ENCODE measurements at places on chromosomes 5 and 9.

DNA sequence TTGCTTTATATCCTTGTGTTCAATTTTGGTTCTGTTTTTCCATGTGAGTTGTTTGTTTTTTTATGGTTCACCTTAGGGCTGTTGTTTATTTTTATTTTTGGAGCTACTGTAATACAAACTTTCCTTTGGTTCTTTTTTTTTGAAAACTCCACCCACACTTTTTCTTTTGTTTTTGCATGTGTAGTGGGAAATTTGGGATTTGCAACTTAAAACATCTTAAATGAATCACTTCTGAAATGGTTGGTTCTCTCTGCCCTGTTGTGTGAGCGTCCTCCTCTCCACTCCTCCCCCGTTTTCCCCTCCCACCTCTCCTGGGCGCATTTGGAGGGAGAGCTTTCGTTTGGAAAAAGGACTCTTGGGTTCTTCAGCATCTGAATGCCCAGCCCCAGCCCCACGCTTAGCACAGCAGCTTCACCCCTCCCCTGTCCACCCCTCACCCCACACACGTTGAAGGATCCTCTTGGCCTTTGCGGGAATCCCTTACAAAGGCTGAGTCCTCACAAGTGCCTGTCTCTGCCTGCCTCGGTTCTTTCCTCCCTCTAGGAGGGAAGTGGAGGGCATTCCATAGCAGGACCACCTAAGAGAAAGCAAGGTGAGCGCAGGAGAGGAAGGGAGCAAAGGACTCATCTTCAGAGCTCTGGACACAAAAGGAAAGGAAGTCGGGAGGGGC lies 67.2 kb downstream of the DMRT1 start:
- DNase-seq = no peak

- DNase-seq = peak; percentile 69
These were observed at the start of gene PCDH1 for GRCh38 chr5:141878186-141878710. Gene PCDH1 (minus strand): TSS chr5:141878410. CDS start chr5:141878262, 148 bp downstream.

- no peak for DNase-seq
These were observed 17.7 kb downstream of the TTLL11 start for GRCh38 chr9:122075135-122076030.

DNA sequence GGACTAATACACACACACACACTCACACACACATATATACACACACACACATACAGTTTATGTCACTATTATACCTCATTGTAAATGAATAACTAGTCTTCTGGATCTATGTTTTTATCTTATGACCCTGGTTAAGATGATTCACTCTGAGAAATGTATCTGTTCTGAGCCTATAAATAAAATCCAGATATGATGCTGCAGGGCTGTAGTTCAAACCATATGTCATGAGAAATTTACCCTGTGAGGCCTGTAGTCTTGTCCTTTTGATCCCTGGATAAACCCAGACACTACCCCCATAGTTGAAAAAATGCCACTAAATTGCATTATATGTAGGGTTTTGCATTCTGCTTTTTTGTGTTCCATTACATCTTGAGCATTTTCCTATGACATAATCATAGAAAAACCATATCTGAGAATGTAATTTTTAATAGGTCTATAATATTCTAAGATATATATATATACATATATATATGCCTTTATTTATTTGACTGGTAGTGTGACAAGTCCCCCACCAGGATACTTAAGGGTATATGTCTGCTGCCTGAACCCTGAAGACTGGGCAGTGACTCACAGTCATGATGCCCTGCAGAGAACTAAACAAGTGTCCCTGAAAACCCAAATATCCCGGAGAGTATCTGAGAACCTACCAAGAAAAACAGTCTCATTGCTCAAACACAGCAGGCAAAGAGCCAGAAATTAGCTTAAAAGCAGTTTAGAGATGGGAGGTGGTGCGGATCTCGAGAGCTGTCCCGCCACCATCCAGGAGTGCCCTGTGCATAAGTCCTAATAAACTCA lies 18.4 kb upstream of the ALDOB start:
- DNase-seq = no peak

DNA sequence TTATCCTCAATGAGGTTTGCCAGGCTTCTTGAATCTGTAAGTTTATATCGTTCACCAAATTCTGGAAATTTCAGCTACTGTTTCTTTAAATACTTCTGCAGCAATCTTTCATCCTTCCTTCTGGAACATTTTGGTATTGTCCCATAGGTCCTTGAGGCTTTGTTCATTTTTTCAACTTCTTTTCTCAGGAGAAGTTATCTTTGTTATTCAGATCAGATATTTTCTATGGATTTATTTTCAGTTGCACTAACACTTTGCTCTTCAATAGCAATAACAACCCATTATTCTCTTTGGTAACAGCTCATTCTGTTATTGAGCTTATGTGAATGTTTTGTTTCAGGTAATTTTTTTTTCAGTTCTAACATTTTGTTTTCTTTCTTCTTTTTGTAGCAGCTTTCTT lies 13.5 kb downstream of the SNX2 start:
- DNase-seq = no peak

DNA sequence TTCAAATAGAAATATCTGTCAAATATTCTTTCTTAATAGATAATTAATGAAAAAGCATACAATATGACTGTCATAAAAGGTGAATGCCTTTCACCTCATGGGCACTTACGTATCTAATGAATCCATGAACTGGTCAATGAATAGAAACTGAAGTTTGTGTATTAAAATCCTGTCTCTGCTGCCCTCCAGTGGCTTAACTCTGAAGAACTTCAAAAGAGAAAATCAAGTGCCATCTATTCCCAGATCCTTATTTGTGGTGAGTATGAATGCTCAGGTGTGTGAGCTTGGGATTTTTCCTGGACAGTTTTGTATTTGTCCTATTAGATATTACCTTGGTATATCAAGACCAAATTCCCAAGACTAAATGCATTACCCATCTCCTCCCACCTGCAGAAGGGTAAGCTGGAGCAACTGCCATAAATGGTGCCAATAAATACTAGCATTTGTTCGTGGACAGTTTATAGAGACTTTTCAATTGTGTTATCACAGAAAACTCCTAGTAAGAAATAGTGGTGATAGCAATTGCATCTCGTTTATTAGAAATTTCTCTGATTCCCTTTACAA lies 44.0 kb upstream of the SVEP1 start:
- DNase-seq = peak; percentile 41

GRCh38 chr5:77200663-77201062 lies 9.8 kb upstream of the PDE8B start:
- no peak for DNase-seq

DNA sequence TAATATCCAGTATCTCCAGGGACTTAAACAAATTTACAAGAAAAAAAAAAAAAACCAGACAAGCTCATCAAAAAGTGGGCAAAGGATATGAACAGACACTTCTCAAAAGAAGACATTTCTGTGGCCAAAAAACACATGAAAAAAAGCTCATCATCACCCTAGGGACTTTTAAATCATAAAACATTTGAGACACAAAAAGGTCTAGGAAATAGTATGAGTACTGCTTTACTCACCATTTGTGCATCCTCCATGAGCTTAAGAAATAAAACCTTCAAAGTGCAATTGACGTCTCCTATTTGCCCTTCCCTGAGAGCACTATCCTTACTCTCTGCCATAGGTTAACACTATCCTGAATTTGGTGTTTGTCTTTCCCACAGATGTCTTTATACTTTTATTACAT lies 193.7 kb upstream of the NREP start:
- DNase-seq = no peak

- no peak for DNase-seq
These were observed 82.7 kb downstream of the PTPDC1 start for GRCh38 chr9:94166976-94167346.

GRCh38 chr9:92163276-92163675 lies 48.1 kb upstream of the SPTLC1 start:
- no peak for DNase-seq

DNA sequence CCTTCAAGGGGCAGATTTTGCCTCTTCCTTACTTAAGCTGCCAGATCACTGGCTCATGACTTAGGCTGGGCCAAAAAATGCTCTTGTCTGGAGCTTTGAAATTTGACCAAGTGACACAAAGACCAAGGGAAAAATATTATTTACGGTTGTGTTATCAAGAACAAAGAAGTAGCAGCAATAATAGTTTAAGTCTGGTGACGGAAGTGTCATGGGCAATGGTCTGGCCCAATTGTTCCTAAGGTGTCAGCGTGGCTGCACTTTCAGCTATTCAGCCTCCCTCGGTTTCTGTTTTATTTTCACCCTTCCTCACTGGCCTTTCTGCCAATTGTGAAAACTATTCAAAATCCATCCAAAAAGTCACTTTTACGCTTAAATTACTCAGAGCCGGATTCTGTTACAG lies 185.3 kb downstream of the CDH18 start:
- DNase-seq = no peak

- no peak for DNase-seq
These were observed 37.9 kb downstream of the CFAP77 start for GRCh38 chr9:132447902-132448301.

- DNase-seq = peak; percentile 66
These were observed 125.2 kb downstream of the GPBP1 start for GRCh38 chr5:57298985-57299491.

DNA sequence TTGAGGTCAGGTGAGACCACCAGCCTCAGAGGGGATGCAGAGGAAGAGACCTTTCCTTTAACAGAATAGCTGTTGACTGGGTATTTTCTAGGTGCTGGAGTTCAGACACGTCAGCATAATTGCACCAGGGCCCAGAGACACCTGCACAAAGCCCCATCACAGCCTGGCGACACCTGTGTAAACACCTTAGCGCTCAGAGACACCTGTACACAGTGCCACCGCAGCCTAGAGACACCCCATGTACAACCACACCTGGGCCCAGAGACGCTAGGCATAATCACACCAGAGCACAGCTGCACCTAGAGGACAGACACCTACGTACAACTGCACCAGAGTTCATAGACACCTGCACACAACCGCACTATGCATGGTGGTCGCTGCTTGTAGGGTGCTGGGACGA lies 1.0 kb downstream of the TRIP13 start:
- no peak for DNase-seq

DNA sequence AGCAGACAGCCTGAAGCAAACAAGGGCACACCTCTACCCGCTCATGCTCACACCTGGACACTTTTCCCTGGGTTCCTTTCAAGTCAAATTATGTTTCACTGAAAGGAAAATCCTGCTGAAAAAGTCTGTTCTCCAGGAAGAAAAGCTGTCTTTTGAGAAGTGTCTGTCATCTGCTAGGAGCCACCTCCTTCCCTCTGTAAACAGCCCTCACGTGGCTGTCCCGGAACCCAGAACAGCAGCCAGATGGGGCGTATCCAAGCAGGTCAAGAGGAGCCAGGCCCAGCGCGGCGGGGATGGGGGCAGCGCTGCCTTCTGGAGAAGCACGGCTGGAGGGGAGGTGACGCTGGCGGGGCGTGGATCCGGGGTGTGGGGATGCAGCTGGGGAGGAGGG lies at the start of gene PNPLA7:
TSS of gene PNPLA7 (minus strand) at position 172 of the 391 bp plus-strand sequence. CDS start 205 bp downstream, outside the sequence.
- peak; percentile 77 for DNase-seq

- no peak for DNase-seq
These were observed 2.7 kb downstream of the EPB41L4B start for GRCh38 chr9:109317979-109318741.

- no peak for DNase-seq
These were observed 211.6 kb upstream of the PANK3 start for GRCh38 chr5:168790671-168791250.

DNA sequence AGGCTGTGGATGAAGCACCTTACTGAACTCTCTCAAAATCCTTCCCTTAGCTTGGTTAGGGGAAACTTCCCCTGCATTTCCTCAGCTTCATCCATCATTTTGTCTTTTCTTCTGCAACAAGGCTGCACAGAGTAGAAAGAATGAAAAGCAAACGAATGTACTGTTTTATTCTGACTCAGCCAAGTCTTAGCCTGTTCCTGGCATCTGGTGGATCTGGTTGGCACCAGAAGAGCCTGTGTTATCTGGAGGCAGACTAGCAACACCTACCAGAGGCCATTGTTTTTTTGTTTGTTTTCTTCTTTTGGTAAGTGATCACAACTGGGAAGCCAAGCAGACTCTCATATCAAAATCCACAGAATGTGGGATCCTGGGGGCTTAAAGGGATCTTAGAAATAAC lies 200.7 kb downstream of the FANCC start:
- no peak for DNase-seq

GRCh38 chr9:114166614-114167572 lies 11.6 kb downstream of the COL27A1 start:
- no peak for DNase-seq

DNA sequence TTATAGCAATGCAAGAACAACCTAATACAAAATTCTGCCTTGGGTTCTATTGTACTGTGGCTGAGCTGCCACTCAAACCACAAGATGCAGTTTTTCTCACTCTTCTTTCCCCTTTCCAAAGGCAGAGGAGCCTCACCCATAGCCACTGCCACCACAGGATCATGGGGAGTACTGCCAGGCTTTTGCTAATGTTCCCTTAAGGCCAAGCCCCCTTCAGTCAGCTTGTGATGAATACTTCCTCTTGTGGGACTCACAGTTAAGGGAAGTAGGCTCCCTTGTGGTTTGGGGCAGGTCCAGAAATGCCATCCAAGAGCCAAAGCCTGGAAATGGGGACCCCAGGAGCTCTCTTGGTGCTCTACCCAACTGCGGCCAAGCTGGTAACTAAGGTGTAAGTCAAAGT lies 258.7 kb downstream of the SPATA31D1 start:
- no peak for DNase-seq

DNA sequence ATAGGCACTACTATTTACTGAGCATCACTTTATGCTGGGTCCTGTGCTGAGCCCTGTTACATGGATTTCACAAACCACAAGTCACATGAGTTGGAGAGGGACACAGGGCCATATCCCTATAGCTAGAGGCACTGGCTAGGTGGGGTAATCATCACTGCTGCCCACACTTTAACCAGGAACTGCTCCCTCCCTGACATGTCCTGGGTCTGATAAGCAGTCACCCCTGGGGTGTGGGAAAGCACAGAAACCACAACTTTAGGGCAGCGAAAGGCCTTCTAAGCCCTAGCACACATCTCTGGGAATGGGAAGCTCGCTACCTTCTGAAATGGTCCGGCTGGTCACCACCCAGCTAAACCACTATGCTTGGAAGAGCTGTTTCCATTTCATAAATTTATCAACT lies 15.0 kb downstream of the TBC1D2 start:
- no peak for DNase-seq

DNA sequence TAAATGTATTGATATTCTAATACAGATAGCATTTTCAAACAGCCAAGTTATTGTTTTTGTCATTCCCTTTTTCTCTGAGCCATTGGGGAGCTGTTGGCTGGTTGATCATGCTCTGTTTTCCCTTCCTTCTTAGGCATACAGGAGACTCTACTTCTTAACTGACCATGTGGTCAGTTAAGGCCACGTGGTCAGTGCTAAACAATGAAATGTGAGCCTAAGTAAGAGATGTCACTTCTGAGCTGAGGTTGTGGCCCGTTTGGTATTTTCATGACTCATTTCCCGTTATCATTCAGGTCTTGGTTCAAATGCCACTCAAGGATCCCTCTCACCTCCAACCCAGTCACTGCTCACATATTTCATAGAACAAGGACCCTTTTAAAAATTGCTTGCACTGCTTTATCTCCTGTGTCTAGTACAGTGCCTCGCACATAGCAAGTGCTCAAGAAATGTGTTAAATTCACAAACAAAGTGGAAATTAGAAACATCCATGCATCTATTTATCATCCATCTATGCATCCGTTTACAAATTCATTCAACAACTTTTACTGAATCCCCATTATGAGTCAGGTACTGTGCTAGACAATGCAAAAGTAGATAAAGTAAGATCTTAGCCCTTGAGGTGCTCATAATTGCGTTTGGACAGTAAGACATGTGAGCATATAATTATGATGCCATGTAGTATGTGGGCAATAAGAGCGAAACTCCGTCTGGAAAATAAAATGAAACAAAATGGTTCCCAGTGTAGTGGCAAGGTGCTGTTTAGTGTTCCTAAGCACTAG lies 50.7 kb downstream of the ARRDC3 start:
- peak; percentile 41 for DNase-seq
